GM12891 (cell line): ENCODE measurements at places on chromosomes 11 and 22.

GRCh38 chr22:39446239-39446721 lies 10.5 kb upstream of the MGAT3 start:
- peak; percentile 60 for DNase-seq

DNA sequence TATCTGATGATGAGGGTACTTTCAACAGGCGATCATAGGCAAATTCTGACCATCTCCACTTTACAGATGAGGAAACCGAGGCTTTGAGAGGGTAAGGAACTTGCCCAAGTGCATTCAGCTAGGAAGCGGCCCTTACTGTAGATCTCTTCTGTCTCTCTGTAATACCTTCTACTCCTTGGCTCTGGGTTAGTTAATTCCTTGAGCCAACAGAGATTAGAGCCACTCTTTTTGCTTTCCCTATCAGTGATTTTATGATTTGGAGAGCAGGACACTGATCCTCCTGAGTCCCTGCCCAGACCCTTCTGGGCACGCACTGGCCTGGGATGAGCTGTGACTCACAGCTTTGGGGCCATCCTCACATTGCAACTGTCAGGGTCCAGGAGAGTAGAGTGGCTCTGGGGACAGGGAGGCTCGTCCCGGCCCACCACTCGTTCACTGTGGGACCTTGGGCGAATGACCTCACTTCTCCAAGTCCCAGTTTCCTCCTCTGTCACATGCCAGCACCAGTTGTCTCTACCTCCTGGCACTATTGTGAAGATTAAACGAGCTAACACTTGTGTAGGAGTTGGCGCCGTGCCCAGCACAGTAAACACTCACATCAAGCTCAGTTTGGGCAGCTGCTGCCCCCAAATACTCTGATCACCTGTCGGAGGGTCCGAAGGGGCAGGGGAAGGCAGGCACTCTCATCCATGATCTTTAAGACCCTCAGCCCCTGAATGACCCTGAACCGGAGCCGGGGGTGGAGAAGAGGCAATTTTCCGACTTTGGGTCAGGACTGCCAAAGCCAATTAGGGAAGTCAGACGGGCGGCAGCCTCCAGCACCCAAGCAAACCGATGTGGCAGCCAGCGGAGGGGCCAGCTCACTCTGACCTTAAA lies 235.0 kb downstream of the MIAT start:
- DNase-seq = no peak

GRCh38 chr11:134760299-134760698 lies 348.3 kb upstream of the B3GAT1 start:
- DNase-seq = no peak

DNA sequence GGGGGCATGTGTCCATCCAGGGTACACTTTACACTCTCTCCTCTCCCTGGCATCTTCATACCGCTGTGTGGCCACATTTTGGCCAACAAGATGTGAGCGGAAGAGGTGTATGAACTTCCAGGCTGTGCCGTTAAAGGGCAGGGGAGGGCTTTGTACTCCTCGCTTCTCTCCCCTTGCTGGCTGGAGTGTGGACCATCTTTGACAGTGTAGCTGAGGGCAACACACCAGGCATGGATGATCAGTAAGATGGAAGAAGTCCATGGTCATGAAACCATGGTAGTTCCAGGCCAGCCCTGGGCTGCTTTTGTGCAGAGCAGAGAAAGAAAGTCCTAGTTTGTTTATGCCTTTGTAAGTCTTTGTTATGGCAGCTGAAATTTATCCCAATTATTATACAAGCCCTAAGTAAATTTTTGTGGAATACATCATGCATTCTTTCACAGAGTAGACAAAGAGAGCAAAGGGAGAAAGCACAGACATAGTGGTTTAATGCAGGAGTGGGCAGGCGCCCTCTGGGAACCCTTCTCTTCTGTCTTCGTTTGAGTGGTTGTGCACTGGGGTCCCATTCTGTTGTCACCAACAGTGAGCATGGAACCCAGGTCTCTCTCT lies 70.4 kb downstream of the FBXO7 start:
- DNase-seq = no peak

- DNase-seq = no peak
Measured at GRCh38 chr11:57500515-57500914, 15.0 kb downstream of the SLC43A1 start.

- no peak for DNase-seq
Measured at GRCh38 chr11:112292785-112293407, 32.2 kb upstream of the PLET1 start.

GRCh38 chr11:134634897-134635831 lies 223.1 kb upstream of the B3GAT1 start:
- no peak for DNase-seq

- no peak for DNase-seq
Measured at GRCh38 chr22:32761251-32761903, 40.1 kb upstream of the TIMP3 start.

DNA sequence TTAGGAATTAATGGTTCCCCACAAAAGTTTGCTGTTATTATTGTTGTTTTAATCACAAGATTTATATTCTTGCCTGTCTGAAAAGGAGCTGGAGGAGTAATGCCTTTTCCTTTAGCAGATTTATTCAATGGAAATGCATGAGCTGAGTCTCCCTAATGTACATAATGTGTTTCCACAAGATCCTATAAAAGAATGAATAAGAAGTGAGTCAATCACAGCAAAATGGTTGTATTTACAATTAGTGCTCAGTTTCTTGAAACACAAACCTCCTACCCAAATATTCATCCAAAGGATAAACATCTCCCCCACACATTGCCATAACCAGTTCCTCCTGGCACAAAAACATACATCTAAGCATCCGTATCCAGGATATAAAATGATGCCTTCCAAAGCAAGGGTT lies 33.3 kb downstream of the ME3 start:
- DNase-seq = no peak

DNA sequence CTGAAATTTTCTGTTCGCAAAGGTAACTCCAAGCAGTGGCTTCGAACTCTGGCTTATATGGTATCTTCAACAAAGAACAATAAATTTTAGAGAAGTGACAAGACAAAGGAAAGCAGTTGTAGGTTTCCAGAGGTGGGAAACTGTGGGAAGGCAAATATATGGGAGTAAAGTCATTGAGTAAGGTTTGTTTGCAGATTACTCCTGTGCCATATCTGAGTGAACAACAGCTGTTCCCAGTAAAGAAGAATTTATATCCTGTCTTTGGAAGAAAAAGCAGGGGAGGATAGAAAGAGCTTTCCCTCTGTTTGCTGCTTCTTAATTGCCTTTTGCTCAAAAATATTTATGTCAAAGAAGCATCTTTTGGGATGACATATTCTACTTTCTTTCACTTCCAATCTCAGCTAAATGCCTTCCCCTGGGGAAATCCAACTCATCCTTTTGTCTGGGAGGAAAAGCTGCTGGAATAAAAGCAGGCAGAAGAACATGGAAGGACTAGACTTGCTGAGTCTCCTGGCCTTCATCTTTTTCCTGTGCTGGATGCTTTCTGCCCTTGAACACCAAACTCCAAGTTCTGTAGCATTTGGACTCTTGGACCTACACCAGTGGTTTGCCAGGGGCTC lies 10.4 kb upstream of the RCN1 start:
- no peak for DNase-seq

DNA sequence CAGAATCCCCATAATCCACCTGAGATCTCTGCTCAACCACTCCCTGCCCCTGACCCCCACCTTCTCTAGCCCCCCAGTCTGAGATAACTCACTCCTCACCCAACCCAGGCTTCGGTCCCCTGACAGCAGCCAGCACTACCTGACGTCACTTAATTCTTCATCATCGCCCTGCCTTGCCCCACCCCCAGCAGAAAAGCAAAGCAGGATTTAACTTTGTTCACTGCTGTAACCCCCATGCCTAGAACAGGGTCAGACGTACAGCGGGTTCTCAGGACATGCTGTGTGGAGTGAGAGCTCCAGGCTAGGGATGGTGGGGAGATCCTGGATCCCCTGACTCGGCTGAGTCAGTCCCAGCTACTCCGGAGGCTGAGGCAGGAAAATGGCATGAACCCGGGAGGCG lies 45.8 kb downstream of the ELFN2 start:
- no peak for DNase-seq

DNA sequence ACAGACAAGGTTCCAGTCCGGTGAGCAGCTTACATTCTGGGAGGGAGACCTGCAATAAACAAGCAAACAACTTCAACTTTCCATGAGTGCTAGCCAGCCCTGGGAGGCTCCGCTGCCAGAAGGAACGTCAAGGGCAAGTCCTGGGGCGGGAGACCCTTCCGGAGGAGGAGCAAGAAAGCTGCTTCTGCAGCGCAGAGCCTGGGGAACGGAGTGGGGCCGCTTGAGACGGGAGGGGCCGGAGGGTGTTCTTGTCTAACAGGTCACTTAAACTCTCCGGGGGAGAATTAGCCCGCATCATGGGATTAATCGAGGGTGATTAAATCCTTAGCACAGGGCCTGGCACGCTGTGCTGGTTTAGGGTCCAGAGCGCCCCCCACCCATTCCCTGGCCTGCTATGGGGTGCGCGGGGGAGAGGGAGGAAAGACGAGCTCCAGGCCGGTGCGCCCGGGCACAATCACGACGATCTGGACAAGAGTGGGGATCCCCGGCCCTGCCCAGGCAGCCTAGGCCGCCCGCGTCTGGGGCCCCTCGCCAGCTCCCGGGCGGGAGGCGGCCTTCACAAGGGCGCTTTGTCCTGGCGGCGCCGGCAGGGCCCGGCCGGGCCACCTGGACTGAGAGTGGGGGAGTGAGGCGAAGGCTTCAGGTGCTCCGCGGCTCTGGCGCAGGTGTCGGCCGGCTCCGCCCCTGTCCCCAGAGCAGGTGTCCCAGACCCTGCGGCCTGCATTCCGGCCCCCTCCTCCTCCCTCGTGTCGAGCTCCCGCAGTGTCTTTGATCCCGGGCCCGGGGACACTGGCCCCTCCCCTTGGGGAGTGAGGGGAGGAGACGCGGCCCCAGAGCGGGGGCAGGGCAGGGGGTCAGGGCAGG lies 663 bp upstream of the LARGE2 start:
- peak; percentile 13 for DNase-seq

GRCh38 chr22:48547971-48548370 lies 1279.7 kb downstream of the BRD1 start:
- DNase-seq = no peak

GRCh38 chr11:130203766-130204702 lies 44.5 kb downstream of the ST14 start:
- DNase-seq = no peak

- no peak for DNase-seq
Measured at GRCh38 chr11:93603225-93604007, 58.1 kb upstream of the CEP295 start.

DNA sequence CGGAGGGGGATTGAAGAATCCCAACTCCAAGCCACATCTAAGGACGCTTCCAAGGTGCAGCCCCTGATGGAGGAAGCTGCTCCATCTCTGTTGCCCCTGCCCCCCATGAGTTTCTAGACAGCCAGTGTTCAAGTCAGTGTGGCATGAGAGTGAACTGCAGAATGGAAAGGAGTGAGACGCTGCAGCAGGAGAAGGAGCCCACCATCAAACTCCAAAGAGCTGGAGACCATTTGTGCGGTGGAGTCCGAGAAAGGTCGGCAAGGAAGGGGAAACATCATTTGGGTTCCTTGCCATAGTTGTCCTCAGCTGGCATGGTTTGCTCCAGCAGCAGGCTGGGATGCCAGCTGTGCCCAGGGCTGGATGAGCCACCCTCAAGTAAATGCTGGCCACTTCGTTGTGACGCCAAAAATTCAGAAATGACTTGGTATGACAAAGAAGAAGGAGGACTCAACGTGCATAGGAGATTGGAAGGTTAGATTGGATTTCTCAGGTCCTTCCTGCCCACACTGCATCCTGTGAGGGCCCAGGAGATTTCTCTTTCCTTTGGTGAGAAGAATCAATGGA lies 16.4 kb downstream of the APOL2 start:
- no peak for DNase-seq

GRCh38 chr11:69078930-69079605 lies 30.3 kb downstream of the TPCN2 start:
- DNase-seq = no peak

GRCh38 chr11:102361086-102362031 lies 14.3 kb downstream of the BIRC2 start:
- DNase-seq = no peak

GRCh38 chr11:103114836-103115235 lies 5.6 kb downstream of the DYNC2H1 start:
- no peak for DNase-seq

DNA sequence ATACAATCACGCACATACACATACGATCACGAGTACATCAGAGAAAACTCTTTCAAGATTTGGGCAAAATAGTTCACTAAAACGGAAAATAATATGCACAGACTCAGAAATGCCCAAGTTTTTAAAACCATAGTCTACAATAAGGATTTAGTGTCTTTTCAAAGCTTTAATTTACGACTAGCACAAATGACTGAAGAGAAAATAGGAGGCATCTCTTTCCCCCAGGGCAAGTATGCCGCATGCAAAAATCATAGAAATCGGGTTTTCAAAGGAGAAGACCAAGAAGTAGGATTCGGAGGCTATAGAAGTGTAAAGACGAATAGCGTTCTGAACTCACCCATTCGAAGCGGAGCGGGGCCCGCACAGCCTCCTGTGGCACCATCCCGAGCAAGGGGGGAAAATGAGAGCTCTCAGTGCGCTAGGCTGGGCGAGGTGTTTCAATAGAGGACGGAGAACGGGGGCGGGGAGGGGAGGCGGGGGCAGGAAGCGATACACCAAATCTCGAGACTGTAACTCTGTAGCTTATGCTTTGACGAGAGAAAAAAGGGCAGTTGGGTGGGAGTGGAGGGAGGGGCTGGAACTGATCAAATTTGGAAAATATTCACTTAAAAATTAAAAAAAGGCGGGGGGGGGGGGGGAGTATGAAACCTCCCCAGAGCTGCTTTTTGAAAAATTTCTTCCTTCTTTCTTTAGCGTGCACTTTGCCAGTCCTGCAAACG lies 15.8 kb downstream of the BLID start:
- DNase-seq = no peak

GRCh38 chr11:128058580-128059208 lies 528.7 kb downstream of the ETS1 start:
- DNase-seq = no peak

- DNase-seq = no peak
Measured at GRCh38 chr11:43789700-43790443, 90.8 kb upstream of the ALKBH3 start.

DNA sequence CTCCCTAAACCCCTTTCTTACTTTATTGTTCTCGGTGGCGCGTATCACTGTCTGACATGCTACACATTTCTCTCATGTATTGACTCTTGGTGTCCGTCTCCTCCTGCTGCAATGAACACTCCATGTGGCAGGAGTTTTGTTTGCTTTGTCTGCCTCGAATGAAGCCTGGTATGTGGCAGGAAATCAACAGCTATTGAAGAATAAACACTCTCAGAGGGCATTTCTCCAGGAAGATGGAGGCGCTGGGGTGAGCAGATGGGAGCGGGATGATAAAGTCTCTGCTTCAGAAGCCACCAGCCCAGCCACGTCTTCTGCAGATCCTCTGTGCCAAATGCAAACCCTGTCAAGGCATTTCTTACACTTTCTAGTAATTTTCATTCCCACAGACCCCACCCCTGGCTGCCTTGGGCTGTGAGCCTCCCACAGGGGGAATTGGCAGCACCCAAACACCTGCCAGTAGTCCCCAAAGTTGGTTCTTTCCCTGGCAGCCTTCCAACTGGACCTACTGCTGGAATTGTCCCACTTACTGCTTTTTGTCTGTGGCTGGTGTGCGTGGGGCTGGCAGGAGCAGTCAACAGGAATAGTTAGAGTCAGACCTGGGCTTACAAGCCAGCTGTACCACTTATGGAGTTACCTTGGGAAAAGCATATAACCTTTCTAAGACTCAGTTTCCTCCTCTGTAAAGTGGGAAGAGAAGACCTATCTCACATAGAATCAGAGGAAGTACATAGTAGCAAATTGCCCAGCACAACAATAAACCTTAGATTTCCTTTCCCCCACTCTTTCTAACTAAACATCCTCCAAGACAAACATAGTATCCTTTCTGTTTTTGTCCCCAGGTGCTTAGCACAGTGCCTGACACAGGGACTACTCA lies 13.3 kb upstream of the IL10RA start:
- no peak for DNase-seq
